ENCODE measurements at places on chromosomes 6 and 20.

DNA sequence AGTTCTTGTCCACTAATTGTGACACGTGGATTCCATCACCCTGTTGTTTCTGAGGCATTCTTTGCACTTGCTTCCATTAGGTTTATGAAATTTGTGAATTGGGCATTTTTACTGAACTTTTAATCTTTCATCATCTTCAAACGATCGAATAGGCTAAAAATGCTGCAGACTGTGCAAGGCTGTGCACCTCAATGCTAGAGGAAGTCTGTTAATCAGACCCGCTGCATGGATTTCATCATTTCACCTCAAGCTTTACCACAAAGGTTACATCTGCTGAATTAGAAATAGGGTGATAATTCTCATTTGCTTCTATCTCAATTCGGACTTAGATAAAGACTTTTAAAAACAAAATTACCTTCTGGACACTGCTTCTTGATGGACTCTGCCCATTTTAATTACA is 27.8 kb upstream of the F13A1 start:
- DNase-seq, result no peak

DNA sequence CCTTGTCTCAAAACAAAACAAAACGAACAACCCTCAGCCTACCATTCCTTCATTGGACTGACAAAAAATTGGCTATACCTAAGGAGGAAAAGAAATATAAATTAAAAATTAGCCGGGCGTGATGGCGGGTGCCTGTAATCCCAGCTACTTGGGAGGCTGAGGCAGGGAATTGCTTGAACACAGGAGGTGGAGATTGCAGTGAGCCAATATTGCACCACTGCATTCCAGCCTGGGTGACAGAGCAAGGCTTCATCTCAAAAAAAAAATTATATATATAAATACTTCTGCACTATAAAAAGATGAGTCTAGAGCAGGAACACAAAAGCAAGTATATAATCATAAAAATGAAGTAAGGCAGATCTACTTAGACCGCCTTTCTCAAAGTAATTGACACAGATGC is 109.8 kb downstream of the CRYBG1 start:
- no peak for DNase-seq

GRCh38 chr6:158028421-158028820 is 46.8 kb downstream of the SYNJ2 start:
- no peak for DNase-seq

DNA sequence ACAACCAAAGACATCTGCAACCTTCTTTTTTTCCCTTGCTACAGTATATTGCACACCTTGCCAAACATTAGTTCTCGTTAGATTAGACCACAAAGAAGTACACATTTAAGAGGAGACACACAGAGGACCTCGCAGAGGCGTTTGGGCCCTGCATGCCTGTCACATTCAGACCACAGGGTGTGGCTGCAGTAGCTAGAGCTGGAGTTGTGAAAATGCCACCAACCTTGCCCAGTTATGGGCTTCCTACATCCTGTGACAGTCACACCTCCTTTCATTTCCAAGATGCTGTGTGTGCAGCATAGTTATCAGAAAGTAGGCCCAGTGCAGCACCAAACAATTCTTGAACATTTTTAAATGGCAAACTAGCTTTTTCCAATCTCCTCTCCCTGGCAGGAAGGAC is 2.4 kb downstream of the SYNE1 start:
- DNase-seq, result no peak

DNA sequence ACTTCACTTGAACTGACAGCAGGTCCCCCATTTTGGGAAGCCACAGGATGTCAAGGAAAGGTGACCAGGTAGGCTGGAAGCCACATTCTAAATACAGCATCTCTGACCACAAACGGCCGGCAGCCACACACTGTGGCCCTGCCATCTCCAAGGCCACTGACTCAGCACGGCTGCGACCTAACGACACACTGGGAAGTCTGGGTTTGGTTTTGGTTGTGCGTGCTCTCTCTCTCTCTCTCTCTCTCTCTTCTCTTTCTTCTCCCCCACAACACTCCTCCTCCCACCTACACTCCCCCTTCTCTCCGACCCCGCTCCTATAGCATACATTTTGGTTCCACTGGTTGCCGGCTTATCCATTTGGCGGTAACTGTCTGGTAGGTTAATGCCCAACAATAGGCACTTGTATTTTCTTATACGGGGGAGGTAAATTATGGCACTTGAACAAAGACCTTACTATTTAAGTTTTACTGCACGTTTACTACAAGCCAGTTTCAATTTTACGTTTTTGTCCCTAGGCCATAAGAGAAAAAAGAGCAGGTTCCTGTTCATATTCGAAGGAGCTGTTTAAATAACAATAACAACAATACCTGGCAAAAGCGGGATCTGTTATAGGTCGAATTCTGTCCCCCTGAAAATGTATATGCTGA is 103.6 kb downstream of the GMDS start:
- no peak for DNase-seq

- no peak for DNase-seq
Measured at GRCh38 chr6:166600931-166601330, 14.5 kb upstream of the RAMACL start.

DNA sequence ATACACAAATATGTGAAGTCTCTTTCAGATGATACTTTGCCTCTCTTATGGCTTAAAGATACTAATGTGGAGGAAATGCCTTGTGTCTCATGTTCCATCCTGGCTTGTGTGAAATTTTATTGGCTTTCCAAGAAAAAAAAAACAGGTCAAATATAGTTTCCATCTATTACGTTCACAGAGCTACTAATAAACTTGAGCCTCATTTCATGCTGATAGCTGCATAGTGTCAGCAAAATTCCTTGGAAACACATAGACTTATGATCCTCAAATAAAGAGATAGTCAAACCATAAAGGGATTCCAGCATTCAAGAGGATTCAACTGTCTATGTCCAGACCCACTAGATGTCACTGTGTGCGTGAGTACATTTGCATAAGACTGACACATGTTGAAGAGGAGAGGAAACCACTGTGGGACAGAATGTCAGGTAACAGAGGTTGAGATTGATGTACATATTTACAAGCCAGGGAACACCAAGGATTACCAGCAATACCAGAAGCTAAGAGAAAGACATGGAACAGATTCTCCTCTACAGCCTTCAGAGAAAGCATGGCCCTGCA is 266.6 kb downstream of the COL12A1 start:
- DNase-seq, result no peak

GRCh38 chr6:14925025-14925698 is 320.7 kb upstream of the JARID2 start:
- DNase-seq, result no peak

DNA sequence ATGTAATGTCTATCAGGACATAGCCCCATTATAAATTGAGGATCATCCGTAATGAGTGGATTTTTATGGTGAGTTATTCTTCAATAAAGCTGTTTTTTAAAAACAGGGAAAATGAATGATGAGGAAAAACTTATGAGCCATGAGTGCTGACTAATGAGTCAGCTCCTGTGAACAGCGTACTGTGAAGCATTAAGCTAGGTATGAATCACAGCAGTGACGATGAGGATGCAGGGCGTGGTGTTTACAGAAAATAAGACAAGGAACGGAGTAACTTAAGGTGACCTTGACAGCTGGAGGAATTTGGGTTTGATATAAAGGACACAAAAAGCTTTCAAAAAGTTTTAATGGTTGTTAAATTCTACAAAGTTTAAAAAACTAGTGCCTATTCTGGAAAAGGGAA is 96.3 kb downstream of the FOXF2 start:
- DNase-seq, result no peak

DNA sequence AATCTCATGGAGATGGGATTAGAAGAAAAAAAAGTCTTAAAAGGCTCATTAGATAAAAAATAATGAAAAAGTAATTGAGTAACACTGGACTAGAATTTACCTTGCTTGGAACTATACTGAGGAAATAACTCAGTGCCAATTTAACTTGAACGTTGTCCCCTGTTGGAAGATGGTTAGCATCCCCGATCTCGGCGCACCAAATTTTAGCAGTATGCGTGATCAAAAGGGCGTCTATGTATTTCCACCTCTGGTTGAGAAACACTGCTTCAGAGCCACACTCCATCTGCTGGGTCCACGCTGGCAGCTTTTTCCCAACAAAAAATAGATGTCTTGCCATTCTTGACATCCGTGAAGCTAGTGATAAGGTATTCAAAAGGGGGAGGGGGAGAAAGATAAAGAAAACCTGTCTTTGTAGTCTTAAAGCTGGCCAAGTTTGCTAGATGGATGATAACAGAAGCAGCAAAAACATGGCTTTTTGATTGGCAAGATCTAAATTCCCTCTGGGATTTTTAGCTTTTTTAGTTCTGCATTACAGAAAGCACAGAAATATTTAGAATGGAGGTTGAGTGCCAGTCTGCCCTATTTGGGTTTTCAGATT is 6.4 kb downstream of the HINT3 start:
- no peak for DNase-seq

- no peak for DNase-seq
Measured at GRCh38 chr20:50356525-50356885, 153.7 kb upstream of the PTPN1 start.

DNA sequence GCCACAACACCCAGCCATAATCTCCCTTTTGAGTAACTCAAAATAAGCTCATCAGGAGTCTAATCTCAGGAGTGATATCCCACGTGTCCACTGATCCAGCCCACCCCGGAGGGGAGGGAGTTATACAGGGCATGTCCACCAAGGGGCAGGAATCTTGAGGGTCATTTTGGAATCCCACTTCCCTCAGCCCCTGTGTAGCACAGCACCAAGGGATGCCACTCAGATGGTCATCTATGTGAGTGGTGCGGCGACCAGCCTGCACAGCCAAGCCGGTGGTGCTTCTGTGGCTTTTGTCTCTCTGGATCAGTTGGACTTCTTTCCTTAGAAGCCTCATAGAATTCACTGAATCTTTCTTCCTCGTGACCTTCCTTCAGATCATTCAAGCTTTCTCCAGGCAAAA is 11.0 kb upstream of the BCAS4 start:
- no peak for DNase-seq

- DNase-seq, result no peak
Measured at GRCh38 chr6:14108571-14109410, 8.8 kb upstream of the CD83 start.

- DNase-seq, result no peak
Measured at GRCh38 chr6:40268166-40268565, 319.0 kb downstream of the LRFN2 start.

GRCh38 chr20:21280522-21281016 is 22.6 kb upstream of the XRN2 start:
- DNase-seq, result no peak

DNA sequence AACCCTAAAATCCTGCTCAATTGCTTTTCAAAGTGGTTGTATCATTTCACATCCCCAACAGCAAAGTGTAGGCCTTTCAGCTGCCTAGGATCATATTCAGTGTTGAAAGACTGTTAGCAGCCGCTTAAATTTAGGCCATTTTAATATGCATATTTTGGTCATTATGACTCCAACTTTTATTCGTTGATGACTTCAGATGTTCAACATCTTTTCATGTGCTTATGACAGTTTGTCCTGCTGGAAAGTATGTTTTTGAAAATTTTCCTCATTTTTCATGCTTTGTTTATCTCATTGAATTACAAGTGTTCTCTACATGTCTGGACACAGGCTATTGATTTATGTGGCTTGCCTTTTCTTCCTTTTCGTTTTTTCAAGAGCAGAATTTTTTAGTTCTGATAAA is 244.0 kb downstream of the THBS2 start:
- DNase-seq, result no peak

- DNase-seq, result no peak
Measured at GRCh38 chr6:106820412-106820852, 154.1 kb downstream of the CD24 start.

DNA sequence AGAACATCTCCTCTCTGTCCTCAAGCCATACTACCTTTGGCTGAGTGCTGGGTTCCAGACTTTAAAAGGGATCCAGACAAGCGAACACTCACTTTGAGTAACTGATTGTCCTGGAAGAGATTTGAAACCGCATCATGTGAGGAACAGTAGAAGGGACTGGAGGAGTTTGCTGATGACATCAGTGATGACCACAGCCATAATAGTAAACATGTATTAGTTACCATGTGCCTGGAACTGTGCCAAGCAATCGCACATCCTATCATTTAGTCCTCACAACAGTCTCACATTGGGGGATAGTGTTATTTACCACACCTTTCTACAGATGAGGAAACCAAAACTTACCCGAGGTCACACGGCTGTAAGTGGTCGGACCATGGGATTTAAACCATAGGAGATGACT is 39.8 kb downstream of the ARMC2 start:
- no peak for DNase-seq

- DNase-seq, result no peak
Measured at GRCh38 chr6:32664827-32665362, 1.6 kb downstream of the HLA-DQB1 start.

- DNase-seq, result no peak
Measured at GRCh38 chr20:13098720-13099355, 90.1 kb downstream of the SPTLC3 start.

GRCh38 chr20:63253438-63254231 is 628 bp downstream of the NKAIN4 start:
- DNase-seq, result no peak

GRCh38 chr6:31204751-31205145 is 34.3 kb upstream of the POU5F1 start:
- no peak for DNase-seq

- no peak for DNase-seq
Measured at GRCh38 chr6:22099923-22100322, 196.9 kb downstream of the PRL start.

DNA sequence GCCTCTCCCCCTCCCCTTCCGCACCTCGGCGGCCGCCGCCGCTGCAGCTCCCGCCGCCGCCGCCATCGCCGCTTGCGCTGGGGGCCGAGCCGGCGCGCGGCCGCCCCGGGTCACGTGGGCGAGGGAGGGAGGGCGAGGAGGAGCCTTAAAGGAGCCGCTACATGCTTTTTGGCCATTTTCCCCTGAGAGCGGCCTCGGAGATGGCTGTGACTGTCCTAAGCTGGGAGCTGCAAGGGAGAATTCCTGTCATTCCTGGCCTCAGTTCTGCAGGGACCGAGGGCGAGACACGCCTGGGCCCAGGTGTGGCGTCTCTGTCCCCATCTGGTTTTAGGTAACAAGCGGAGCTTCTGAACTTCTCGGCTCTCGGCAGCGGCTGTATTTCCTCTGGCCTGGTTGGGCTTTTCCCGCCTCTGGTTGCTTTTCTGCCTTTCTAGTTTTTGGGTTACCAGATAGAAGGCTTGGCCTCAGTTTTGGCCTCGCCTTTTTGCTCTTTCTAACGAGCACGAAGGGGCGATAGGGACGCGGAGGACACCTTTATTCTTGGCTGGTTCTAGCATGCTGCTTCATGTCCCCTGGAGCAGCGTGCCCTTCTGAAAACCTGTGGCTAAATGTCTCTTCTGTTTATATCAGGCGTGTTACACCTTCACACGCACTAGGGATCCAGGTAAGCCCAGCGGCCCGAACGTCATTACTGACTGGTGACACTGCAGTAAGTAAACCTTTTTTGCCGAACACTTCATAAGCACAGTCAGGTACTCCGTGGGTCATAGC is at the start of gene EHMT2:
Gene EHMT2 (minus strand): TSS at position 87 of the 771 bp plus-strand sequence. CDS start 21 bp downstream, at position 66.
- DNase-seq, result no peak

GRCh38 chr6:63430985-63431519 is 111.3 kb upstream of the LGSN start:
- no peak for DNase-seq

GRCh38 chr6:7912024-7912423 is 1.4 kb upstream of the TXNDC5 start:
- no peak for DNase-seq

Data from esophagus squamous epithelium (tissue), 5 donors.